ENCODE measurements at places on chromosomes 1 and 21.

DNA sequence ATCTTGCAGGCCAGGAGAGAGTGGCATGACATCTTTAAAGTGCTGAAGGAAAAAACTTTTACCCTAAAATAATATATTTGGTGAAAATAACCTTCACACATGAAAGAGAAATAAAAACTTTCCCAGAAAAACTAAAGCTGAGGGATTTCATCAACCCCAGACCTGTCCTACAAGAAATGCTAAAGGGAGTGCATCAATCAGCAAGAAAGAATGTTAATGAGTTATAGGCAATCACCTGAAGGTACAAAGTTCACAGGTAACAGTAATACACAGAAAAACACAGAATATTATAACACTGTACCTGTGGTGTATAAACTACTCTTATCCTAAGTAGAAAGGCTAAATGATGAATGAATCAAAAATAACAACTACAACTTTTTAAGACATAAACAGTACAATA lies 249.2 kb upstream of the PKN2 start:
- DNase-seq, result no peak

GRCh38 chr1:200035397-200035955 lies 8.0 kb downstream of the NR5A2 start:
- no peak for DNase-seq

DNA sequence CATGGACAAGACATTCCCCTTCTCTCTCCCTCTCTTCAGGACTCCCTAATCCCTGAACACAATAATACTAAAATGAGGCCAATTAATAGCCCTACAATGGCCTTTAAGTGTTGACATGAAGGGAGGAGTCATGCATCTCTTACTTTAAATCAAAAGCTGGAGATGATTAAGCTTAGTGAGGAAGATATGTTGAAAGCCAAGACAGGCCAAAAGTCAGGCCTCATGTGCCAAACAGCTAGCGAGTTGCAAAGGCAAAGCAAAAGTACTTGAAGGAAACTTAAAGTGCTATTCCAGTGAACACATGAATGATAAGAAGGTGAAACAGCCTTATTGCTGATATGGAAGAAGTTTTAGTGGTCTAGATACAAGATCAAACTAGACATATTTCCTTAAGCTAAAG lies 49.5 kb upstream of the CD46 start:
- no peak for DNase-seq

DNA sequence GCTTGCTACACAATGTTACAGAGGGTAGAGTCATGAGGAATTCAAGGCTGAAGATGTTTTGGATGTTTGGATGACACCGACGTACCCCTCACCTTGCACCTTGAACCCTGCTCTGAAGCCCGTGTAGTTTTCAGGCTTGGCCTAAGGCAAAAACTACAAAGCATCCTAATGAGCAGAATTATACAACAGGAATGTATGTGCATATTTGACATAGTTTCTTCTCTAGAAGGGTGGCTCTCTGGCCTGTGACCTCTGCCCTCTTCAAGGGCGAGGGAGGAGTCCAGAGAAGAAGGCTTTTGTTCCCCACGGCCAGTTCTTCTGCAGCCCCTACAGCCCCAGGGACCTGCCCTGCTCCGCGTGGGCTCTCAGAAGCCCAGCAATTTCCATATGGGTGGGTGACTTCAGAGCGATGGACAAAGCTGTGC lies 43.3 kb downstream of the L1TD1 start:
- no peak for DNase-seq
